Stimulated activated CD8-positive, alpha-beta memory T cell treated with anti-CD3 and anti-CD28 coated beads, Interleukin-7, amount 100 ng/mL, for 1 hour (primary cell): ENCODE measurements at places on chromosomes 5 and 9.
A peak's percentile ranks its signal among the peaks of the same experiment; 100 is the strongest.

GRCh38 chr5:100877274-100877673 is 25.8 kb downstream of the ST8SIA4 start:
- DNase-seq = no peak

GRCh38 chr5:147437161-147437596 is 72.7 kb downstream of the DPYSL3 start:
- DNase-seq = no peak

DNA sequence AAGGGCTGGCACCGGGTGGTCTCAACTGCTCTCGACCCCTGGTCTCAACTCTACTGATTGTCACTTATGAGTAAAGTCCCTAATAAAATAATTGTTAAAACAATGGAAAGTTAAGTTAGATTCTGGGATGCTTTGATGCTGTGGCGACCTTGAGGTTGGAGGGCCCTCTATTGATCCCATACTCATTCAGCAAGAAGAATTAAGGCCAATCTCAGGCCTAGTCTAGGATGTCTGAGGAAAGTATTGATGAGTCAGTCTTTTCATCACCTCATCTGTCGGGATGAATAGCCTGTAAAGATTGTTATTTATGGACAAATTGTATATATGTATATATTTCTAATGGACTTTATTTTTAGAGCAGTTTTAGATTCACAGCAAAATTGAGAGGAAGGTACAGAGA is 50.8 kb downstream of the WDR36 start:
- DNase-seq = no peak

DNA sequence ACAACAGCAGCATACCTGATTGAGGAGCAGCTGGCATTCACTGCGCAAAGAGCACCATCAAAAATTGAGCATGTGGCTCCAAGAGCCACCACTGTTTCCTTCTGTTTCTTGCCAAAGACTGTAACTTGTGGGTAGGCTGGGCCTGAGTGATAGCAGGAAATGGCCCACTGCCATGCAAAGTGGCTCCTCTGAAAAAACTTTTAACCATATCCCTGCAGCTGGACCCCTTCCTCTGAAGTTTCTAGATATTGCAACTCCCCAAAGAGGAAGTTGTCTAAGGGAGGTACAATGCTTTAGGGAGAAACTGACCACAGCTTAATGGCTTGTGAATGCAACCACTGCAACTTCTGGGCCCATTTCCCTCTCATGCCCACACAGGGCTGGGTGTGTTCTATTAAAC is 355.4 kb upstream of the PDE4D start:
- no peak for DNase-seq

DNA sequence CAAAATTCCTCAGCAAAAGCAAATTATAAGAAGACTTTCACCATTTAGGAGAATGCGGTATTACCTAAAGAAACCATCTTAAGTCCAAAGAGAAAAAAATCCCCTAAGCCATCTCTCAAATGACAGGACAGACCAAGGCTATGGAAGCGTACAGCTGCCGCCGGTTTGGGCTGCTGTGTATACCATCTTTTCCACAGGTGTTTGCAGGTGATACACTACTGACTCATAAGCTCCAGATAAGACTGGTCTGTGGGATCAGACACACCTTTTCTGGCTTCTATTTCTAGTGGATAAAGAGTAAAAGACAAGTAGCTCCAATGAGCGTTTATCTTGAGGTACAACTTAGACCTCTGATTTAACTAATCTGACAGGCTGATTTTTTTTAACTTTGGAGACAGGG is 7.7 kb downstream of the CDKN2AIPNL start:
- DNase-seq = no peak

GRCh38 chr5:114305402-114306207 is 56.3 kb upstream of the KCNN2 start:
- no peak for DNase-seq

DNA sequence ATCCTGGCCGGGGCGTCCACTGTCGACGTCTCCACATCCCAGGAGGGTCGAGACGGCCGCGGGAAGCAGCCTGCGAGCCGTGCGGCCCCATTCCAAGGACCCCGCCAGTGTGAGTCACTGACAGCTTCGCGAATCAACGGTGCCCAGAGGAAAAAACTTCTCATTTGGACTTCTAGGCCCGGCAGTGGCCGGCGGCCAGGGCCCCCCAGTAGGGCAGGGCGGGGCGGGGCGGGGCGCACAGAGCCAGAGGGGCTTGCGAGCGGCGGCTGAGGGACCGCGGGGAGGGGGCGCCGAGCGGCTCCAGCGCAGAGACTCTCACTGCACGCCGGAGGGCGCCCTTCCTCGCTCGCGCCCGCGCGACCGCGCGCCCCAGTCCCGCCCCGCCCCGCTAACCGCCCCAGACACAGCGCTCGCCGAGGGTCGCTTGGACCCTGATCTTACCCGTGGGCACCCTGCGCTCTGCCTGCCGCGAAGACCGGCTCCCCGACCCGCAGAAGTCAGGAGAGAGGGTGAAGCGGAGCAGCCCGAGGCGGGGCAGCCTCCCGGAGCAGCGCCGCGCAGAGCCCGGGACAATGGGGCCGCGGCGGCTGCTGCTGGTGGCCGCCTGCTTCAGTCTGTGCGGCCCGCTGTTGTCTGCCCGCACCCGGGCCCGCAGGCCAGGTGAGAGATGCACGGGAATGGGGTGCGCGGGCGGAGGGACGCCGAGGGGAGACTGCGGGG is at the start of gene F2R:
Gene F2R, plus strand, starts transcription at position 391 of the 720 bp plus-strand sequence. Its CDS starts 182 bp downstream, at position 573.
- DNase-seq = no peak

DNA sequence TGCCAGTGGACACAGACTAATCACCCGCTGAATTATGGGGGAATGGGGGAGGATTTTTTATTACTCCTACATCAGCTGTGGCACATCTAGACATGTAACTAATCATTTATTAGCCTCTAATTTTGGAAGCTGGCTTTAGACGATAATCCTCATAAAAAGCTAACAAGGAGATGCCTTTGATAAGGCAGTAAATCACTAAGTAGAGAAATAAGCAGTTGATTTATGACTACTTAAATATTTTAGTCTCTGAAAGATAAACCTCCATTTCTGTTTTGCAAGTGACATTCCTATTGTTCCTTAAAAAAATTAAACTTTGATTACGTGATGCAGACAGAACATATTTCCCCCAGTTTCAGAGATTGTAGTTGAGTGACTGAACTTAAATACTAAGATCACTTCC is 206.4 kb upstream of the CDKN2B start:
- no peak for DNase-seq

GRCh38 chr5:154276973-154277331 is 86.4 kb downstream of the GALNT10 start:
- DNase-seq = no peak

GRCh38 chr5:40676613-40677343 is 2.9 kb upstream of the PTGER4 start:
- no peak for DNase-seq

GRCh38 chr5:81782811-81783210 is 31.9 kb upstream of the SSBP2 start:
- DNase-seq = no peak

- DNase-seq = no peak
Measured at GRCh38 chr9:87795178-87795577, 69.3 kb downstream of the CTSL start.

- DNase-seq = no peak
Measured at GRCh38 chr5:68688547-68688946, 405.3 kb upstream of the SLC30A5 start.

DNA sequence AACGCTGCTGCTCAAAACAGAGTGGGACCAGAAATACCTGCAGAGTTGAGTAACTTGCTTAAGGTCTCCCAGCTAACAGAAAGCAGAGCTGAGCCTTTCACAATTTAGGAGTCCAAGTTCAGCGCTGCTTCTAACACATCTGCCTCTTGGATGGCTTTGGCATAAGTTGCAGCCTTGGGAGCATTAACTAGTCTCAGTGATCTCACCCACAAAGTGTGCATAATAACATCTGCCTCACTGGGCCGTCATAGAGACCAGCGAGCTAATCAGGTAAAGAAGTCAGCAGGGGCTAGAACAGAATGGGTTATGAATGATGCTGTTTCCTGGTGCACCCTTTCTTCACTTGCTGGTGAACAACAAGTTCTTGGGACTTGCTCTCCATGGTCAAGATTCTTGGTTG is 36.5 kb downstream of the WWC1 start:
- DNase-seq = no peak

- DNase-seq = no peak
Measured at GRCh38 chr5:102916109-102916508, 161.0 kb downstream of the PAM start.

DNA sequence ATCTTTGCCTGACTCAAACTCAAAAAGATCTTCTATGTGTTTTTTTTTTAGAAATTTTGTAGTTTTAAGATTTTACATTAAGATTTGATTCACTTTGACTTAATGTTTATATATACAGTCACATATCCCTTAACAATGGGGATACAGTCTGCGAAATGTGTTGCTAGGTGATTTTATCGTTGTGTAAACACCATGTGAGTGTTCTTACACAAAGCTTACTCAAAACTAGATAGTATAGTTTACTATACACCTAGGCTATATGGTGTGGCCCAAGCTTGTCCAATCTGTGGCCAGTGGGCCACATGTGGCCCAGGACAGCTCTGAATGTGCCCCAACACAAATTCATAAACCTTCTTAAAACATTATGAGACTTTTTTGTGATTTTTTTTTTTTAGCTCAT is 131.9 kb downstream of the CWC27 start:
- DNase-seq = no peak

- no peak for DNase-seq
Measured at GRCh38 chr9:87579781-87580541, 82.3 kb downstream of the DAPK1 start.

DNA sequence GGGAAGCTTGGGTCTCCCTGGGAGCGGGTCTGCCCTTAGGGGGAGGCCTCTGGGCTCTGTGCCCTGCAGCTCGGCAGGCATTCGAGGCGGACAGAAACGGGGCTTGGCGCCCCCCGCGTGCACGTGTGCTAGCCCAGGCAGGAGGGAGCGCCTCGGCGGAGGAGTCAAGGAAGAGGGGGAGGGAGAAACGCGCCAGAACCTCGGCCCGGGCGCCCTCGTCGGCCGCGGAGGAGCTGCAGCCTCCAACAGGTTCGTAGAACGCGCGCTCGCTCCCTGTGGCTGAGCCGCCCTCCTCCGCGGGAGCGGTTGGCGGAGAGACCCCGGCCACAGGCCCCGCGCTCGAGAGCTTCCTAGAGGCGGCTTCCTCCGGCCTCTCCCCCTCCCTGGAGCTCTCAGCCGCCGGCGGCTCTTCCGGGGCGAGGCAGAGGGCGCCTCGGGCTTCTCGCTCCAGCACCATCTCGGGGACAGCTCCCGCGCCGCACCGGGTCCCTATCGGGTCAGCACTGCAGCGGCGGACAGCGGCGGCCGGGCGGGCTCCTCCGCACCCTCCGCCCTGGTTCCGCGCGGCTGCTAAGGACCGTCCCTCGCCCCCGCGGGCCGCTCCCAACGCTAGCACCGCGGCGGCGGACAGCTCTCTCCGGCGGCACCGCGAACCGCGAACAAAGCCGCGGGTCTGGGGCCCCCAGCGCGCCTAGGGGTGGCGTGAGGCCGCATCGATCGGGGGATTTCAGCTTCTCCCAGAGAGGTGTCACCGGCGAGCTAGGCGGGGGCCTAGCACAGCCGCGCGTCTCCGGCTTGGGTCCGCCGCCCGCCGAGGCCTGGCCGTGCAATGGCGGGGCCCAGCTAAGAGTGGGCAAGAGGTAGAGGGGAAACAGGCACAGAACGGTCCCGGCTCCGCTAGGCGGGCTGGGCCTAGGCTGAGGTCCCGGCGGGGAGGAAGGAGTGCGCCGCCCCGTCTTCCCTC is 74.6 kb upstream of the CPLX2 start:
- DNase-seq = peak; percentile 24

DNA sequence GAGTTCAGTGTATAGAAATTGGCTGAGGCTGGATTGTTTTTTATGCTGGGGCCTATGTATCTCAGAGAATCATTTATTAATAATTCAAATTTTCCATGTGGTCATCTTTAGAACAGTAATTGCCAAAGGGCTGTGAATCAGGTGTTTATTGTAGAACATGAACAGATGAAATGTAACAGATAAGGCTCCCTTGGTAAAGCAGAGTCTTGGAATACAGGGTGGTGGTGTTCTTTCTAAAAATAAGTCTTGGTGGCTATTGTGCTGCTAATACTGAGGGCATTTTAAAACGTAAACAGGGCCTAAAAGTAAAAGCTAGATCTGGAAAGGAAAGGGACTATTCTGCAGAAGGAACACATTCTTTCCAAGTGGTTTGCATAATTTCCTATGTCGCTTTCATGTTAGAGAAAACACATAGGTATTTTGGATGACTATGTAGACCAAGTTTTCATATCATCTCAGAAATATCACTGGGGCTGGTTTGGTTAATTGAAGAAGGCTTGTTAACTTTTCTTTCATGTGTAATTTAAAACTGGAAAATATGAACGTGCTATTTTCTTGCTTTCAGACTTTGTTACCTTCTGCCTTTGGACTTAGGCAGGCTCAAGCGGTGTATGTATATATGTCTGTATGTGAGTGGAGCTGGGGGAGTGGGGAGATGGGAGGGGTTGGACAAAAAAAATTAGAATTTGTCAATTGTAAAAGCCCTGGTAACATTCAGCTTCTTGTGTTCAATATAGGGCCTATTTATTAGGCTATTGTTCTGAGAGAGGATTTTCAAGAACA is 119.9 kb upstream of the ANKRD55 start:
- no peak for DNase-seq

DNA sequence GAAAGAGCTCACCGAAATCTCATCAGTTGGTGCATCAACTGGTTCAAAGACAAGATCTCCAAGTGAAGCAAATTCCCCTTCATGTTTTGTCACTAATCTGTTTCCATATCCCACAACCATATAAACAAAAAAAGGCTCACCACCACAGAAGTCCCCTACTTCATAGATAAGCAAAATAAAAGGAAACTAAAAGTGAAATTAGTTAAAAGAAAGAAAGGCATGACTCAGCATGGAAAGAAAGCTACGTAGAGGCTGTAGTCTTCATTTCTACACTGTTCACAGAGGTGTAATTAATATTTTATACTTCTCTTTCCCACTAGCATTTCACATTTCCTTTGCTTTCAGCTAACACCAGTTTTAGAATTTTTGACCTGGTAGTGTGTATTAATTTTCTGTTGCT is 208.0 kb downstream of the CYLC2 start:
- DNase-seq = no peak

- DNase-seq = no peak
Measured at GRCh38 chr9:106682420-106682819, 180.5 kb upstream of the ZNF462 start.

GRCh38 chr9:90141723-90142122 is 500.9 kb downstream of the DIRAS2 start:
- DNase-seq = no peak

- DNase-seq = no peak
Measured at GRCh38 chr9:115135821-115136778, 18.1 kb upstream of the TNC start.

DNA sequence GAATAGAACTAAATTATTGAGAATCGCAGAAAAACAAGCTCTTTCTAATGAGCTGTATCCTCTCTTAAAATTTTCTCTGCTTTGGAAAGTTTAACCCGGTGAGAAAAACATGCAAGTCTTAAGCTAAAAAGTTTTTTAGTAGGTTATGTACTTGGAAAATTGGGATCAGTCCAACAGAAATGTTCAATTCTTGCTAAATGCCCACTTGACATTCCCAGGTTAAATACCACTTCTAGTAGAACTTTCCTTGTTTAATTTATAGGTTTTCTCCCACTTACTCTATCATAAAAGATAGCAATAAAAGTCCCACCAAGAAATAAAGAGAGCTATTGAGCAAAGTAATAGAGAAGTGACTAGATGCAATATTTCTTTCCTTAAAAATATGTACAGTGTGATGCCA is 157.1 kb downstream of the CCDC192 start:
- no peak for DNase-seq

- DNase-seq = no peak
Measured at GRCh38 chr9:33649463-33649862, 125.4 kb downstream of the ANKRD18B start.

- no peak for DNase-seq
Measured at GRCh38 chr5:38450627-38451026, 105.8 kb downstream of the LIFR start.

- no peak for DNase-seq
Measured at GRCh38 chr9:133510926-133511505, 13.7 kb downstream of the MYMK start.
